Activated CD4-positive, alpha-beta T cell treated with anti-CD3 and anti-CD28 coated beads, Interleukin-2, amount 50 U/mL, for 24 hours (primary cell): ENCODE measurements at places on chromosomes 2 and 18.
A peak's percentile ranks its signal among the peaks of the same experiment; 100 is the strongest.

DNA sequence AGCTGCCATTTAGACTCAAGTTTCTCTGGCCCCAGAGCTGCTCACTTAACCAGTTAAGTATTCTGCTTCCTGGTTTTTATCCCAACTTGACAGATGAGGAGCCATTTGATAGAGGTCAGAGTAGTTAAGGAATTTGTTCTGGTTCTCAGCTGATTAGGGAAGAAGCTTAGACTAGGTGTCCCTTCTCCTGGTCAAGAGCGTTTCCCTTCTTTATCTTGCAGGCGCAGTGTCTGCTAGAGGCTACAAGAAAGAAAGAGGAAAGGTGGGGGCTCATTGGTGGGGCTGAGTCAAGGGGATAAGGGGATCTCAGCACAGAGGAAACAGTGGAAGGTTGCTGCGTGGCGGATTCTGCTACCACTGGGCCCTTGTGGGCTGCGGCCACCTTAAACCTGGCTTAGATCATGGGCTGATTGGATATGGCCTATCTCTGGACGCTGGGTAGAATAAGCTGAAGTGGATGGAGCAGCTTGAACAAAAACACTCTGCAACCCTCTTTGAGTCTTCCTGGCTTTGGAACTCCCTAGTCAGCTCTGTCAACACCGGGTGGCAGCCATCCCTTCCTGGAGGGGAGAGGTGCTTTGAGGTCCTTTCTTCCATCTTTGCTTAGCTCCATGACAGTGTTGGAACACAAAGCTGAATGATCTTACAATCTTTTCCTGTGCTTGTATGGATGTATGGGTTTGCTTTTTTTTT lies 70.8 kb downstream of the QPCT start:
- DNase-seq, result no peak

- no peak for DNase-seq
Measured at GRCh38 chr18:63963615-63964256, 6.1 kb upstream of the SERPINB8 start.

DNA sequence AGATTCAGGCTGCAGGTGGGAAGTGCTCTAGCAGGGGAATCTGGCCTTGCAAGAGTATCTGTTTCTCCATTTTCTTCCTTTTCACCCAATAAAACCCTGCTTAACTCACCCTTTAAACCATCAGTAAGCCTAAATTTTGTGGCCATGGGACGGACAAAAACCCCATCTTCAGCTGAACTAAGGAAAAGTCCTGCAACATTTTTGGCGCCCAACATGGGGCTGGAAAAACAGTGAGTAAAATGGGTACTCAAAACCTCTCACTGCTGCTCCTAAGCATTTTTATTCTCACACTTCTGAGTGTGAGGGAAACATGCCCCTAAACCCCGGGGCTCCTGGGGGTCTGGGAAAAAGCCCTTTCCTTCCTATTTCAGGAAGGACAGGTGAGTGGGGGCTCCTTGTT lies 414.3 kb downstream of the ZNF804A start:
- no peak for DNase-seq

DNA sequence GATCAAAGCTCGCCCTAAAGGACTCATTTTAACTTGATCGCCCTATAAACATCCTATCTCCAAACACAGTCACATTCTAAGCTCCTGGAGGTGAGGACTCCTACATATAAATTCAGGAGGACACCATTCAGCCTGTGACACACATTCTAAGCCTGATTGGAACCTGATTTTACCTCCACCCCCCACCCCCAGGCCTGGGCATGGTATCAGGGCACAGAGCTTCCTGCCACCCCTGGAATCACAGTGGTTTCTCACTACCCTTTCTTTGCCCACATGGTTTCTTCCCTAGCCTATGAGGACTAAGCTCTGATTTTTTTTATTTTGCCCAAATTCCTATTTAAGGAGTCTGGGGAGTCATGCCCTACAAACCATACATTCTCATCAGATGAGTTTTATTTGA lies 428.1 kb upstream of the ID2 start:
- no peak for DNase-seq

GRCh38 chr2:190765386-190766173 lies 115.0 kb upstream of the GLS start:
- no peak for DNase-seq

GRCh38 chr2:175737722-175738361 lies 264.2 kb downstream of the LNPK start:
- DNase-seq, result no peak

DNA sequence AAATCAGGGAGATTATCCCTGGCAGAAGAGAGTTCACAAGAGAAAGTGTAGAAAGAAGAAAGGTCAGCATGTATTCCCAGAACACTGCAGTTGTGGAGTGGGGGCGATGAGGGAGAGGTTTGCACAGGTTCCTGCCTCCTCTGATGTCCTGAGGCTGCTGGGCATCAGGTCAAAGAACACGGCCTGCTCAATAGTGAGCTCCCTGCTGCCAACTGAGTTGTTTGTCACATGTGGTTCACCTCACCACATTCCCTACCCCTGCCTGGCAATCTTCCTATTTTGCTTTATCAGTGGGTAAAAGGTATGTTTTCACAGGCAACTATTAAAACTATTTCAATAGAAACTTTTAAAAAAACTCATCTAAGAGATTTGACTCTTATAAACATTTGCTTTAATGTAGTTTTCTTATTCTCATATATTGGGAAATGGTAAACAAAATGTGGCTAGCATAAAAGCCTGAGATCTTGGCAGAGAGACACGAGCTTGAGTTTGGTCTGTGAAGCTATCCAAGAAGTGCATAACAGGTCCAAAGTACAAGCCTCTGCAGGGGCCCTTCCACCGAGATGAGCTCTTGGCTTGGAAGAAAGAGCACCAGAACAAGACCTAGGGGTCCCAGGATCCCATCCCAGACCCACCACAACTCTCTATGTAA lies 123.9 kb upstream of the SRD5A2 start:
- no peak for DNase-seq

DNA sequence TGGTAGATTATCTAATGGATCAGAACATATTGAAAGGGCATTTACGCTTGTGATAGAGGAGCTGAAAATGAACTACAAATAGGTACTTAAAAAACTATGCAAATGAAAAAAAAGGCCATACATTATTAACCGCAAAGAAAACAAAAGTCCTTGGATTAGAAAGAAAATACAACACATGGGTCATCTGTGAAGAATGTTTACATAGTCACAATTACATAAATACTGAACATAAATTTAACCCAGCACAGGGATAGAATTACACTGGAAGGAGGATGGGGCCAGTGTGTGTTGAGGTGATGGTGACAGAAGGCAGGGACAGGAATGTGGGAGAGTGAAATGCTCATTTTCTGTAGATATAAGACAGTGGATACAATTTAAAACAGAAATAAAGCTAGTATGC lies 6.6 kb downstream of the NTSR2 start:
- no peak for DNase-seq

- no peak for DNase-seq
Measured at GRCh38 chr2:18684206-18685038, 95.1 kb upstream of the NT5C1B start.

DNA sequence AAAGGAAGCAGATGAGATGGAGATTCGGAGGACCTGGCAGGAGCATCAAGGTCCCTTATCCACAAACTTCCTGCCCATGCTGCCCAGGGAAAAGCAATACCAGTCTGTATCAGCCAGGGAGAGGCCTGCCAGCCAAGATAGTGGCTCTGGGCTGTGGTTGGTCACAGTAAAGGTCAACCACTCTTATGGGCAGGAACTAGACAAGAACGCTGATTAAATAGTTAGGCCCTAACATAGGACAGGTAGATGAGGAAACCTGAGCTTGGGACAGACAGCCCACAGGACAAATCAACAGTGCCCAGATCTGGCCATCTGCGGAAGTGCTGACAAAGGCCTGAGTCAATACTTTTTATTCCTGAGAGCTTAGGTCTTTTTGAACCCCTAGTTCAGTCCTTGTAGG lies 10.7 kb downstream of the PSTPIP2 start:
- DNase-seq, result no peak

GRCh38 chr2:3222636-3223035 lies 155.0 kb downstream of the EIPR1 start:
- DNase-seq, result peak; percentile 26

DNA sequence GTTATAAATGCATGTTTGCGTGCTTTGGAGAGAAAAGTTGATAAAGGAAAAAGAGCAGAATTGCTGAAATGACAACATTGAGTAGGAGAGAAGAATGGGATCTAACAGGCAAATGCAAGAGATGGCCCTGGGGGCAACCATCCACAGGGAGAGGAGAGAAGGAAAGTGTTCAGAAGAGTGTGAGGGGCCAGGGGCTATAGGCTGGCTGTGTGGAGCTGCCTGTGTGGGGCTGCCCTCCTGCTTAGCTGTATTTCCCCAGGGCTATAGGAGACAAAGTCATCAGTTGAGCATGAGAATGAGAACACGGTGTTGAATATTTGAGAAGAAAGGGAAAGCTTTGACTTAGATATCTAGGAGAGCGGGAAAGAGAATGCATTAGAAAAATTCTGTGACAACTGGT lies 572.0 kb downstream of the SOX11 start:
- no peak for DNase-seq

DNA sequence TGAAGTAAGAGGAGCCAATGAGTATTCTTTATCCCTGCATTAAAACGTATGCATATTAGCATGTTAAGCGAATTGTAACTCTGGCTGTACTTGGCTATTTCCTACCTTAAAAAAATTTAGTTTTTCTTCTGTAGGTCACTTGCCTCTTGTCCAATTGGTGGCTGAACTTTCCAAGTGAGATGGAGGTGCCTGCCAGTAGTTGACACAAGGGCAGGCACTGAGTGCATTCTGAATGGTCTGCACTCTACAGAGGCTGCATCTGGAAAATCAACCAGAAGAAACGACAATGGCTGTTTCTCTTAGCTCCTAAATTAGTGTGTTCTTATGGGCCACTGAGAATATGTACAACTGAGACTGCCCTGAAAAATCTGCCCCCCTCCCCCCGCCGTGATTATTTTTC lies 160.8 kb downstream of the PRPF40A start:
- DNase-seq, result no peak

GRCh38 chr2:128374711-128375413 lies 56.2 kb upstream of the HS6ST1 start:
- no peak for DNase-seq

- no peak for DNase-seq
Measured at GRCh38 chr2:119533560-119533959, 9.3 kb upstream of the SCTR start.

DNA sequence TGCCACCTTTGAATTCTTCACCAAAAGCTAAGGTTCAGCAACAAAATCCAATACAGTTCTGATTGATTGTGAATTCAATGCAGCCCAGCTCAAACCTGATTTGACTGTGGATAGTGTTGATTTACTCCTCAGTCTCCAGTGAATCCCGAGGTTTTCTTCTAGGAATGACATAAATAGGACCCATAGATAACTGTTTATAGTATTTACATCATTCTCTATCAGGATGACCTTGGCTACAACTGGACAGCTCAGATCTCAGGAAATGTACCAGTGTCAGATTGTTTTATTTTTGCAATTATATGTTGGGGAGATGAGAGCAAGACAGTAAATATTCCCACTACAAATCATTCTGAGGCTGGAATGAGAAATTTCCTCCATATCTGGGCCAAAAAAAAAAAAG lies 21.2 kb downstream of the RBM43 start:
- DNase-seq, result no peak

GRCh38 chr18:79738581-79739439 lies 58.9 kb upstream of the KCNG2 start:
- DNase-seq, result no peak

GRCh38 chr2:11446733-11447248 lies 19.2 kb downstream of the E2F6 start:
- DNase-seq, result no peak

DNA sequence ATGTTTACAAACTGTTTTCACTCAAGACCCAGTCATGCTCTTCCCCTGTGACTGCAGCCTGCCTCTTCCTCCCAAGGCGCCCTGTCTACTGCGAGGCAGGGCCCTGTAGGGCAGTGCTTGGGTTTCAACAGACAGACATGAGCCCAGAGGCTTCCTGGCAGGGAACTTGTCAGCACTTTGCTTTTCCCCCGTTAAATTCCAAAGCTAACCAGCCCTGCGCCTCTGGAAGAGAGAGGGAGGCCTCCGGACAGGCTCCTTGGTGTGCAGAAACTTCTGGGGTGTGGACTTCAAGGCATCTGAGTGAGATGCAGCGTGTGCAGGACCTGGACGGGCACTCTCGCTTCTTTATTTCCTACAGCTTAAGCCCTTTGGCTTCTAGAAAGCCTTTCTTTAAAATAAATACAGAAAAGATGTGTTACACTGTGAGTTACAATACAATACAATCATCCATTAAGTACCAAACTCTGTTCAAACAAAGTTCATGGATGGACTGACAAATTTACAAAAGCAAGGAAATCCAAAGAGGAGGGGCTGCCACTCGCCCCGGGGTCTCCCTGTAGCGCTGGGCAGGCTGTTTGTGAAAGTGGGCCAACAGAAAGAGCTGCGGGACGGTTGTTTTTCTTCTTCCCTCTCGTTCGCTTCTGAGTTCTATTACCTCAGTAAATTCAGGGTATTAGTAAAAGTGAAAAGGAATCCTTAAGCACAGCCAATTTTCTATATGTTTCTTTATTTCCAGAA lies 8.8 kb upstream of the ZNF516 start:
- no peak for DNase-seq

DNA sequence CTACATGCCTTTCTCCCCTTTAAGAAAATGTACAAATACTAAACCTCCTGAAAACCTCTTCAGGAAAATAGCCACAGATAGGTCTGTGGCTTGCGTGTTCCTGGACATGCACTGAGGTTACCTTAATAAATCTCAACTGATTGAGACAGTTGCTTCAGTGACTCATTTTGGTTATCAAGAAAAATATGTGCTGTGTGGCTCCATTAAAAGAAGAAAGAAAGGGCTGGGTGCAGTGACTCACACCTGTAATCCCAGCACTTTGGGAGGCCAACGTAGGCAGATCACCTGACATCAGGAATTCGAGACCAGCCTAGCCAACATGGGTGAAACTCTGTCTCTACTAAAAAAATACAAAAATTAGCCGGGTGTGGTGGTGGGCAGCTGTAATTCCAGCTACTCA lies 27.1 kb downstream of the CREG2 start:
- no peak for DNase-seq
